ENCODE measurements at places on chromosomes 1 and 21.
A peak's percentile ranks its signal among the peaks of the same experiment; 100 is the strongest.

GRCh38 chr1:6724517-6725141, 23.0 kb upstream of the DNAJC11 start:
- DNase-seq: peak; percentile 55

GRCh38 chr1:246427611-246428010, 79.5 kb downstream of the SMYD3 start:
- no peak for DNase-seq

- DNase-seq: no peak
Observed at GRCh38 chr1:119840745-119841144, 29.5 kb upstream of the REG4 start.

DNA sequence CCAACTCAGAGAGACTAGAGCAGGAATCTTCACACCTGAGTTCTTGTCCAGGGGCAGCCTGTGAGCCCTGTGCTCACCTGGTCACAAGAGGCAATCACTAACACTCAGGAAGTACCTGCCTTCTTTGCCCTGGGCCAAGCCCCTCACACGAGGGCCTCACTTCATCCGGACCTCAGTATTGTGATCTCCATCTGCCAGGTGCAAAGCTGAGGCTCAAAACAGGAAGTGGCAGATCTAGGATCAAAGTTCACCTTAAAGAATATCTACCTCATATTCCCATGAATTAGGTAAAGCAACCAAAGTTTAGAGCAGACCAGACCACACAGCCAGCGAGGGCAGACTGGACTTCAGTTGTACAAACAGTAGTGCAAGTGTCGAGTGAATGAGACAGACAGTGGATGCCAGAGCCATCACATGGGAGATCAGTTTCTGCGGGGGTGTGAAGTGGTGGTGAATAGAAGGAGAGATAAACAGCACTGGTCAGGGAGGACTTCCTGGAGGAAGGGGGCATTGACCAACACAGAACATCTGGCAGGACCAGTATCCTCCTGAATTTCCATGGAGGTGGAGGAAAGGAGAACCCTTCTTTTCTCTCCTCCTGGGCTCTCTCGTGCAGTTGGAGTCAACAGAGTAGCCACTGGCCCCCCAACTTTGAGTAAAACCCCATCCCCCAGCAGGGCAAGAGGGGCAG, 116.6 kb upstream of the ZBTB40 start:
- peak; percentile 24 for DNase-seq

DNA sequence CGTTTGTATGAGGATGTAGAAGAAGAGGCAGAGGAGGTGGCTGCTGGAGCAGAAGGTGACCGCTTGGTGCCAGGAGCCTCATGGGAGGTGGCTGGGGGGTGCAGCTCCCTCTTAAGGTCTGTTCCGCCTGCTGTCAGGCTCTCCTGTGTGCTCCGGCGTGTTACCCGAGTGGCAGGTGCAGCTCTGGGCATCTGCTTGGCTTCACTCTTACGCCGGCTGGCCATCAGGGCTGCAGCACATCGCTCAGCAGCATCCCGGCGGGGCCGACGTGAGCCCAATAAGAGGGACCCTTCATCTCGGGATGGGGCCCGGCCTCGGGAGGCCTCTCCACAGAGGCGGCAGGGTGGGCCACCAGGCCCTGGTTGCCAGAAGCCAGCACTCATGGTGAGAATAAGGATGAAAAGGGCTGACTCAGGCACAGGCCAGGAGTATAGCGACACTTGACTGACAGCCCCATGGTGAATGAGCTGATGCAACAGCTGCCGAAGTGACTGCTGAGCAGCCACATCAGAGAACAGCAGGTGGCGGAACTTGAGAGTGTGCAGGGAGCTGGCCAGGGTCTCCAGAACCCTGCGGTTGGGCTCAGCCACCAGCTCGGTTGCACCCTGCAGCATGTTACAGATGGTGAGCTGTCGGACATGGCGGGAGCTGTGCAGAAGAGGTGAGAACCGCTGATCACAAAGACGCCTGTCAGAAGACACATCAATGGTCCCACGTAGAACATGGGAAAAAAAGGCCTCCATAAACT, 17.5 kb downstream of the LRRC41 start:
- DNase-seq: no peak

GRCh38 chr1:47986761-47987200, 10.4 kb downstream of the TRABD2B start:
- DNase-seq: no peak

DNA sequence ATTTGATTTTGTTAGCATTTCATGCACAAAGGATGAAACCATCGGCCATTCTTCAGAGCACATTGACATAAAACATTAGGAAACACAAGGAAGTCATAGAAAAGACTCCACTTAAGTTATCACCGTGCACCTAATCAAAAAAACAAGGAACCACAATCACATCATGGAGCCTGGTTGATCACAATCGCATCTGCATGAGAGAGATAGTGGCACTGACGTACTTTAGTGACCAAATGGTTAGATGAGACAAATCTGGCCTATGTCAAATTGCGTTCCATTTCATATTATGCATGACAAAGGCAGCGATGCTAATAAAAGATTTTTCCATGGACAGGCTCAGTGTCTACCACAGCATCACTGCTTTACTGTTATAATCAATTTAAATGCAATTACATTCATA, 571.8 kb upstream of the ADGRL2 start:
- no peak for DNase-seq

GRCh38 chr1:3323021-3323795, 131.3 kb upstream of the ARHGEF16 start:
- peak; percentile 91 for DNase-seq

- DNase-seq: no peak
Observed at GRCh38 chr1:9753121-9753531, 70.6 kb downstream of the CLSTN1 start.
